Activated T-helper 2 cell treated with anti-CD3 and anti-CD28 coated beads, Interferon-gamma antibody, Interleukin-2, Interleukin-4, amounts not matched to agents 10 μg/mL and 5 μg/mL and 100 μg/mL, durations not matched to agents 14 hours and 24 hours and 36 hours (primary cell): ENCODE measurements at places on chromosomes 7 and 10.

GRCh38 chr7:156691764-156692163 lies 51.2 kb downstream of the RNF32 start:
- DNase-seq = no peak

- peak; percentile 56 for DNase-seq
These were observed 256.4 kb downstream of the CAMK1D start for GRCh38 chr10:12605580-12606405.

DNA sequence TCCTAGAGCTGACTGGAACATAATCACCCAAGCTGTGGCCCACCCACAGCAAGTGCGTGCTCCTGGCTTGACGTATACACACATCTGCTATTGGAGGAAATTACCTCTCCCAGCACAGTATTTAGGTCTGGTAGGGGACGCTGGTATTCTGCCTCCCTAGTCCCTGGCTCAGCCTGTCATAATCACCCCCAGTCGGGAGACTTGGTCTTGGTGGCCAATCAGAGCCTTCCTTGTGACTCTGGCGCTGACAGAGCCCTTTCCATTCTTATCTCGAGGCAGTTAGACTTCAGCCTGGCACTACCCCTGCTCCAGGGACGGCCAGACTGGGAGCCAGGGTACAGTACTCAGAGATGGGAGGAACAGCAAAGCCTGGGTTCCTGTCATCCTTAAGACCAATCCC lies 14.3 kb upstream of the PRKAG2 start:
- DNase-seq = no peak

DNA sequence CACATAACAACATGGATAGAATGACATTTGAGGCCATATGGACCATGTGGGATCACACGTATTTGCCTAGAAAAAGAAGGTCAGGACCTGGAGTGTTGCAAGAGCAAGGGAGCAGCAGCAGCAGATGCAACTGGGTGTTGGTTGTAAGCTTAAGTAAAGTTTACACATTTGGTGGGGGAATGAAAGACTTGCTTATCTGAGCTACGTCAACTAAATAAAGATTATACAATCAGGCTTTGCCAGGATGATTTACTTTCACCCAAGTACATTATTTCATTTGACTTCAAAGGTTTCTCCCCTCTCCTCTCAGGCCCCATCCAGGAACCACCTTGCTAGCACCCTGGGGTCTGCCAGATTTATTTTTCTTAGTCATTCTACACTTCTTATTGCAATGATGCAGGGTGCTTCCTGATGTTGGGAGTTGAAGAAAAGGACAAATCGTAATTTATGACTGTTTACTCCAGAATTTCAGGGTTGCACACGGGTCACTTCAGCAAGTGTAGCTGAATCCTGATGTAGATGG lies 591.9 kb upstream of the IGFBP3 start:
- DNase-seq = no peak

GRCh38 chr10:43960477-43960876 lies 311.8 kb upstream of the ZNF32 start:
- DNase-seq = peak; percentile 5

GRCh38 chr10:102767428-102768160 lies 23.8 kb downstream of the WBP1L start:
- DNase-seq = no peak

DNA sequence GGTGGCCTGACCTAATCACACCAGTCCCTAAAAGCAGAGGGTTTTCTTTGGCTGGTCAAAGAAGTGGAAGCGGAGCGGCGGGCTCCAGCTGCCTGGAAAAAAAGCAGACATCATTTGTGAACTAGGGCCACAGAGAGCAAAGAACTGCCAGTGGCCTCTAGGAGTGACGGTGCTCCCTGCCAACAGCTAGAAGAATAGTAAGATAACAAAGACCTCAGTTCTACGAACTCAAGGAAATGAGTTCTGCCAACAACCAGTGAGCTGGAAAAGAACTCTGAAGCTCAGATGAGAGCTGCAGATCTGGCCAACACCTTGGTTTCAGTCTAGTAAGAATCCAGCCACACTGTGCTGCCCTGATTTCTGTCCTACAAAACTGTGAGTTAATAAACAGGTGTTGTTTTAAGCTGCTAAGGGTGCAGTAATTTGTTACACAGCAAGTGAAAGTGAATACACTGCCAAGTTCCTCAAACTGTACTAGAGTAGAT lies 178.0 kb downstream of the SRPK2 start:
- no peak for DNase-seq

DNA sequence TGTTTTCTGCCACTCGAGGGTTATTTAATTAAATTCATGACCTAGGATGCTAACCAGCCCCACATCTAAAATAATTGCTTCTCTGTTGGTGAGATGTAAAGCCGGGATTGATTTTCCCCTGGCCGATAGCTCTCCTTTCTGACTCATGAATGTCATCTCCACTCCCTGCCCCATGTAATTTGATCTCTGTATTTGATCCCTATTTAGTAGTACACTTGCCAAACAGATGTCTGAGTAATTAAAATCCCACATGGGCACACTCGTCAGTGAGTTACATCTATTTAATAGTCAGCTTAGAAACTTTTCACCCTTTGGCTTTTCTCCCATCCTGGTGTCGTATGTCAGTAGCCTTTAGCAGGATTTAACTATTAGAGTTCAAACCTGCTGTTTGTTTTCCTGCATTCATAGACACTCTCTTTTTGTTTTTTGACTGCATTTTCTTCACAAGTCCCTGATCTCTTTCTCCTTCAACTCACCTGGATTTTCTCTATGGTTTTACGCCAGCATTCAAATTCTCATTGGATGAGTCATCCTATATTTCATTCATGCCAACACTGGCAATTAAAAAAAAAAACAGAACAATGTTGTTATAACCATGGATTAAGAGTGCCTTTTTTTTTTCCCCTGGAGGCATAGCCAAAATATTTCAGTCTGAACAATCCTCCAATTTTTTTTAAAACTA lies 82.7 kb downstream of the SPAG6 start:
- DNase-seq = no peak

DNA sequence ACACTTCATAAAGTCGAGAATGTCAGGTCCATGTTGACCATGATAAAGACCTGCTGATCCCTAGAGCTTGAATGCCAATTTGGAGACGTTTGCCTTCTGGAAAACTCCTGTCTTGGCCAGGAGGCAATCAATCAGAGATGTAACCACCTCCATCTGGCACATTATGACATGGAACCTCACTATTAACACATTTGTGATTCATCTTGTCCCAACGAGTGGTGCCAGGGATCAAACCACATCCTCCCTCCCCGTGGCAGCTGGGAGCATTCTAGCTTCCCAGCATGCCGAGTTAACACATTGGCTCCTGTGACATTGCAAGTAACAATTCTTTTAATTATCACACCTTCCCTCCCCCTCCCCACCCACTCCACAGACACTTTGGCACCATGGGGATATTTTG lies 84.0 kb upstream of the PPP1R17 start:
- DNase-seq = no peak

DNA sequence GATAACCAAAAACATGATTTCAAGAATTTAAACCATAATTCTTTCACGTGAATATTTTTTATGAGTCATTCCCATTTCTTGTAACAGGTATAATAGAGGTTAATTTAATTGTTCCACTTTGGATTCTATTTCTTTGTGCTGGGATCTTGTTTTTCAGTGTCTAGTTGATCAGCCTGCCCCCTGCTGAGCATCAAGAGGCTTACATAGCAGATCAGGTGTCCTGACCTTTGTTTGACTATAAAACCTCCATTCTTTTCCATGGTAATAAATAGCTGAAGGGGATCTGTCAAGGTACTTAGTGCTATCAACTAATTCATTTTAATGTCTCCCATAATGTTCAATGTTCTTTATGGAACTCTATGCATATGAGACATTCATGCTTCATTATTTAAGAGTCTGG lies 4.9 kb downstream of the COL17A1 start:
- no peak for DNase-seq

- no peak for DNase-seq
These were observed 191.4 kb downstream of the EBF3 start for GRCh38 chr10:129772468-129773358.
